ENCODE measurements at places on chromosomes 6 and 20. TPM values are rescaled to one million over a fixed set of nuclear protein-coding genes. Genes with fewer than 3 reads are reported as not detected.
A peak's percentile ranks its signal among the peaks of the same experiment; 100 is the strongest.

TSBP1 gene
- not detected for total RNA-seq

RIMS4 gene
- total RNA-seq = not detected

- DNase-seq = peak; percentile 92
Measured at GRCh38 chr20:32877507-32877906, 18.8 kb downstream of the EFCAB8 start.

DNA sequence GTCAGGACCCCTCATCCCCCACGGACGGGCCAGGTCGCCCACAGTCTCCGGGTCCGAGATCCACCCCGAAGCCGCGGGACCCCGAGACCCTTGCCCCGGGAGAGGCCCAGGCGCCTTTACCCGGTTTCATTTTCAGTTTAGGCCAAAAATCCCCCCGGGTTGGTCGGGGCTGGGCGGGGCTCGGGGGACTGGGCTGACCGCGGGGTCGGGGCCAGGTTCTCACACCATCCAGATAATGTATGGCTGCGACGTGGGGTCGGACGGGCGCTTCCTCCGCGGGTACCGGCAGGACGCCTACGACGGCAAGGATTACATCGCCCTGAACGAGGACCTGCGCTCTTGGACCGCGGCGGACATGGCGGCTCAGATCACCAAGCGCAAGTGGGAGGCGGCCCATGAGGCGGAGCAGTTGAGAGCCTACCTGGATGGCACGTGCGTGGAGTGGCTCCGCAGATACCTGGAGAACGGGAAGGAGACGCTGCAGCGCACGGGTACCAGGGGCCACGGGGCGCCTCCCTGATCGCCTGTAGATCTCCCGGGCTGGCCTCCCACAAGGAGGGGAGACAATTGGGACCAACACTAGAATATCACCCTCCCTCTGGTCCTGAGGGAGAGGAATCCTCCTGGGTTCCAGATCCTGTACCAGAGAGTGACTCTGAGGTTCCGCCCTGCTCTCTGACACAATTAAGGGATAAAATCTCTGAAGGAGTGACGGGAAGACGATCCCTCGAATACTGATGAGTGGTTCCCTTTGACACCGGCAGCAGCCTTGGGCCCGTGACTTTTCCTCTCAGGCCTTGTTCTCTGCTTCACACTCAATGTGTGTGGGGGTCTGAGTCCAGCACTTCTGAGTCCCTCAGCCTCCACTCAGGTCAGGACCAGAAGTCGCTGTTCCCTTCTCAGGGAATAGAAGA is 978 bp downstream of the HLA-A start:
- DNase-seq = no peak
